DMS 273 treated with DMSO at 0.1 percent for 48 hours (cell line): ENCODE measurements at places on chromosomes 6 and 20.

- no peak for DNase-seq
Measured at GRCh38 chr6:89252907-89253306, 35.7 kb upstream of the GABRR1 start.

GRCh38 chr6:113634352-113635163 lies 222.6 kb upstream of the MARCKS start:
- no peak for DNase-seq

GRCh38 chr6:85419046-85419759 lies 30.7 kb upstream of the NT5E start:
- DNase-seq: no peak

DNA sequence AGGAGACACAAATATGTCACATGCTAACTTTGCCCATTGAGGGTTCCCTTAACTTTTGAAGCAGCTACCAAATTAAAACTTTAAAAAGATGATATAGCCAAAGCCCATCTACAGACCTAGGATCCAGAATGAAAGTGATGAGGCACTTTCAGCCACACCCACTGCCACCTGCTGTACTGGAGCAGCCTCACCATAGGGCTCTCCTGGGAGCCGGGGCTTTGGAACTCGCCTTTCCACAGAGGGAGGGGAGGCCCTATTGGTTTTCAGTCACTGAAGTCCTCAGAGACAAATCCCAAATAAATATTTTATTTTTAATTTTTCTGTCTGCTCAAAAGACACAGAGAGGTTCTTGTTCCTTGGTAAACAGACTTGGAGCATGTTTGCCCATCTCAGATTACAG lies 238.1 kb upstream of the TAB2 start:
- DNase-seq: no peak

DNA sequence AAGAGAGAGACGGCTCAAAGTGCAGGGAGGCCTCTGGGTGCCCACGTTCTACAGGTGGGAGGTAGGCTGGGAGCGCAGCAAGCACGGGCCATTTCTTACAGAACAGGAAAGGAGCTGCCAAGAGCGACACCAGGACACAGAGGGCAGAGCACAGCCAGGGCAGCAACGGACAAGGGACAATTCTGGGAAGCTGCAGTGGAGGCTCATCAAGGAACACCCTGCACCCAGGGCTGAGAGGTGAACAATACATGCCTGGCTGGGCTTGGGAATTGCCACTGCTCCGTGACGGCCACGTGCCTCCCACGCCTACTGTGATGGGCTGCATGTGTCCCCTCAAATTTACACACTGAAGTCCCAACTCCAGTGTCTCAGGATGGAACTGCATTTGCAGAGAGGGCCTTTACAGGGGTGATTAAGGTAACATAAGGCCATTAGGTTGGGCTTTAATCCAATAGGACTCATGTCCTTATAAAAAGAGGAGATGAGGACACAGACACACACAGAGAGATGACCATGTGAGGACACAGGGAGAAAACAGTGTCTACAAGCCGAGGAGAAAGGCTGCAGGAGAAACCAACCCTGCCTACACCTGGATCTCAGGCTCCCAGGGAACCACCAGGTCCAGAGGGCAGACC lies 13.6 kb downstream of the SERPINB6 start:
- no peak for DNase-seq

DNA sequence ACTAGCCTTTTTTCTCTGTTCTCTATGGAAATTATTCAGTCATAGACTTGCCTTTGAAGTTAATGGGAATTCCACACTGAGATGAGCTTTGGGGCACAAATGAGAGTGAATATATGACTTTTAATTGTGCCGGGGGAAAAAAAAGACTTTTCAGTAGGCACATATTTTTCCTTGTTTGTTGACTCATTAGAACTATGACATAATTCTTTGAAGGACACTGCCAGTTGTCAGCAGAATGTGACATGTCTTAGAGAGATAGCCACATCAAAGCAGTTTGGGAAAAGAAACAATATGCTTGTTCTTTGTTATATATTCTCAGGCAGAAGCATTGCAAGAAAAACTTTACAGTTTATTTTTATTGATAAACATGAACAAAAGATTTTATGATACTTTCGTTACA lies 138.3 kb downstream of the COL9A1 start:
- no peak for DNase-seq

- peak; percentile 6 for DNase-seq
Measured at GRCh38 chr6:86856937-86857563, 80.3 kb upstream of the HTR1E start.

DNA sequence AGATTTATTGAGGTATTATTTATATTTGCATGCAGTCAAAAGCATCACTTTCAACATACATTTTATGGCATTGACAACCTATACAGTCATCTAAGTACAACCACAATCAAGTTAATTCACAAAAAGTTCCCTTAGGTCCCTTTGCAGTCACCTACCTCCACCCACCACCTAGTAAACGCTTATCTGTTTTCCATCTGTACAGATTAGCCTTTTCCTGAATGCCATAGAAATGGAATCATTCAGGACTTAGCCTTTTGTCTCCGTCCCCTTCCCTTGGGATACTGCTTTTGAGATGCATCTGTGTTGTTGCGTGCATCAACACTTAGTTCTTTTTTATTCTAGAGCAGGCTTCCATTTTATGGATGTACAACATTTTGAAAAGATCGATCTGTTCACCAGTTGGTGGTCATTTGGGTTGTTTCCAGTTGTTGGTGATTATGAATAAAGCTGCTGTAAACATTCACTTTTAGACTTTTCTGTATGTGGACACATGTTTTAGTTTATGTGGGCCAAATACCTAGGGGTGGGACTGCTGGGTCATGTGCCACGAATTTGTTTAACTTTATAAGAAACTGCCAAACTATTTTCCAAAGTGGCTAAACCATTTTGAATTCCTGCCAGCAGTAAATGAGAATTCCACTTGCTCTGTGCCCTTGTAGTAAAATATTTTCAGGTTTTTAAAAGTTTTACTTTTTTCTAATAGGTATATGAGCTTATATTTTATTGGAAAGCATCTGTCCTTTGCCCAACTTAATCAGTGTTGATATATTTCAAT lies 17.6 kb upstream of the IFNGR1 start:
- DNase-seq: no peak

GRCh38 chr20:17995967-17996819 lies 27.4 kb downstream of the MGME1 start:
- peak; percentile 32 for DNase-seq

GRCh38 chr6:50681213-50681824 lies 32.0 kb upstream of the TFAP2D start:
- DNase-seq: no peak

- DNase-seq: no peak
Measured at GRCh38 chr20:59783641-59784010, 149.8 kb downstream of the SYCP2 start.

GRCh38 chr6:154861825-154862224 lies 128.6 kb downstream of the SCAF8 start:
- DNase-seq: no peak

- no peak for DNase-seq
Measured at GRCh38 chr6:154515826-154516225, 5.3 kb upstream of the CNKSR3 start.

GRCh38 chr6:91098006-91098405 lies 511.1 kb upstream of the MAP3K7 start:
- peak; percentile 28 for DNase-seq
